ENCODE measurements at places on chromosomes 11 and 22. TPM values are rescaled to one million over a fixed set of nuclear protein-coding genes. Genes with fewer than 3 reads are reported as not detected.
A peak's percentile ranks its signal among the peaks of the same experiment; 100 is the strongest.

- no peak for DNase-seq
- peaks cover 2% of the 10 kb centered on the region for H3K27me3 ChIP-seq
- no peaks in the 10 kb centered on the region for H3K36me3 ChIP-seq
- peak overlapping the region; percentile 98 for H3K27ac ChIP-seq
Measured at GRCh38 chr11:128580612-128581011, 6.7 kb downstream of the ETS1 start.

DNA sequence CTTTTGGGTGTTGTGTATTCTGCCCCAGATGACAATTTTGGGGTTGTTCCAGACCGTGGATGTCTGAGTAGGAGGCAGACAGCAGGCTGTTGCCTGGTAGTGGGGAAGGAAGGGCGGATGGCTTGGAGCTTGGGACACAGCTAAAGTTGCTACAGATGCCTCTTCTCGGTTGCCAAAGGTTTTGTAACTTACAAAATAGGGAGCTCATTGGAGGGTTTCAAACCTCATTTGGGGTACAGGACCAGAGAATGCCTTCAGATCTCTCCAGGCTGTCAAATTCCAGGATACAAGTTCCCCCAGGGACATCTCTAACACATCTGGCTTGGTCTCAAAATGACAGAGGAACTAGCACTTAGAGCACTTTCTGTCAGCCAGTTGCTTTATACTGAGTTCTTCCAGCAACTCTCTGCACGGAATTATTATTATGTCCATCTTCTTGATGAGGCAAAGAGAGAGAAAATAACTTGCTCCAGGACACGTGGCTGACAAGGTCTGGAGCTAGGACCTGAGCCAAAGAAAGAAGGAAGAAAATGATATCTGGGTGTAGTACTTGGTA, 56.0 kb downstream of the SLC1A2 start:
- no peak for DNase-seq
- H3K27ac ChIP-seq, result no peak overlapping the region
- H3K4me1 ChIP-seq, result no peaks in the 10 kb centered on the region
- H3K27me3 ChIP-seq, result no peaks in the 10 kb centered on the region

GRCh38 chr11:70873736-70874412, 378.5 kb downstream of the SHANK2 start:
- peaks cover 10% of the 10 kb centered on the region for H3K27me3 ChIP-seq
- no peak overlapping the region for H3K4me3 ChIP-seq
- no peak overlapping the region for H3K27ac ChIP-seq
- no peaks in the 10 kb centered on the region for H3K4me1 ChIP-seq

DNA sequence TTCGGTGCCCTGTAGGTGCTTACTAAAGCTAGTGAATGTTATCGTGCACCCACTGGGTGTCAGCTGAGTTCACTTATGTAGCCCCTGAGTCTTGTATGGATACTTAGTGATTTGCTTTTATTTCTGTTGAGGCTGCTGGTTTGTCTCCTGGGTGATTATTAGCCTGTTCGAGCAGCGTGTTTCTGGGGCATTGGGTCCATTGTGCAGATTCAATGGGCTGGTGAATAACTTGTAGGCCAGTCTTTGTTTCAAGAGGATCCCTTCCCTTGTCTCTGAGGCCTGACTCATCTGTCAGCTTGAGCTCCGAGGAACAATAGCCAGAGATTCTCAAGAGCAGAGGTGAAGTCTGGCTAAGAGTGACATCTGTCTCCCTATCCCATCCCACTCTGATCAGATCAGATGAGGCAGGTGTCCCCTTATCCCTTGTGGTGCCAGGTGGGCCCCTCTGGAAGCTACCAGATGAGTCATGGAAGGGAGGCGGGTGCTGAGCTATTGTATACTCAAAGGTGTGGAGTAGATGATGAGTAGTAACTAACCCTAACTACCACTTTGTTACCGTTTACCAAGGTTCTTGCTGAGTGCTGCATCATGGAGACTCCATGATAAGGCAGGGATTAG, 3.7 kb downstream of the MIAT start:
- H3K4me1 ChIP-seq, result peaks cover 42% of the 10 kb centered on the region
- H3K27ac ChIP-seq, result no peak overlapping the region
- H3K4me3 ChIP-seq, result no peak overlapping the region
- no peak for DNase-seq
- H3K36me3 ChIP-seq, result no peaks in the 10 kb centered on the region

DNA sequence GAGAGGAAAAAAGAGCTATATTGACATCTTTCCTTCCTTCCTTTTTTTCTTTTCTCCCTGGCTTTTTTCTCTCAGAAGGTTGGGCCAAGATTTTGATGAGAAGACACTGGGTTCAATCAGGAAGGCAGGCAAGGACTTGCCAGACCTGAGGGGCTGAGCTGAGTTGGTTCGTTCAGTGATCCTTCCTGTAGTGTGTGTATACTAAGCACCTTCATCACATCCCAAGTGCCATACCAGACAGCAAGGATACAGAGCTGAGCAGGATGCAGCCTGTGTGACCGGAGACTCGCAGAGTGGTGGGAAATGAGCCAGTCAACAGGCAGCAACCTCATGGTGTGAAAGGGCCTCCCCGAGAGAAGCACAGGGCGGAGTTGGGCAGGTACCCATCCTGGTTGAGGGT, 95.5 kb downstream of the SPON1 start:
- no peak overlapping the region for H3K4me3 ChIP-seq
- H3K36me3 ChIP-seq, result no peaks in the 10 kb centered on the region
- peaks cover 10% of the 10 kb centered on the region for H3K4me1 ChIP-seq
- DNase-seq, result no peak
- no peaks in the 10 kb centered on the region for H3K27me3 ChIP-seq

The BCO2 gene
- 0.75 TPM for total RNA-seq

- peaks cover 2% of the 10 kb centered on the region for H3K36me3 ChIP-seq
- H3K4me1 ChIP-seq, result no peaks in the 10 kb centered on the region
- no peak overlapping the region for H3K4me3 ChIP-seq
- DNase-seq, result no peak
Measured at GRCh38 chr11:37378958-37379357, 780.9 kb upstream of the RAG2 start.

- H3K27me3 ChIP-seq, result no peaks in the 10 kb centered on the region
- H3K36me3 ChIP-seq, result no peaks in the 10 kb centered on the region
- no peak overlapping the region for H3K4me3 ChIP-seq
- H3K27ac ChIP-seq, result no peak overlapping the region
- H3K4me1 ChIP-seq, result no peaks in the 10 kb centered on the region
Measured at GRCh38 chr11:87602776-87603175, 565.0 kb downstream of the TMEM135 start.

The GAS2 gene
- total RNA-seq, result 1.4 TPM

DNA sequence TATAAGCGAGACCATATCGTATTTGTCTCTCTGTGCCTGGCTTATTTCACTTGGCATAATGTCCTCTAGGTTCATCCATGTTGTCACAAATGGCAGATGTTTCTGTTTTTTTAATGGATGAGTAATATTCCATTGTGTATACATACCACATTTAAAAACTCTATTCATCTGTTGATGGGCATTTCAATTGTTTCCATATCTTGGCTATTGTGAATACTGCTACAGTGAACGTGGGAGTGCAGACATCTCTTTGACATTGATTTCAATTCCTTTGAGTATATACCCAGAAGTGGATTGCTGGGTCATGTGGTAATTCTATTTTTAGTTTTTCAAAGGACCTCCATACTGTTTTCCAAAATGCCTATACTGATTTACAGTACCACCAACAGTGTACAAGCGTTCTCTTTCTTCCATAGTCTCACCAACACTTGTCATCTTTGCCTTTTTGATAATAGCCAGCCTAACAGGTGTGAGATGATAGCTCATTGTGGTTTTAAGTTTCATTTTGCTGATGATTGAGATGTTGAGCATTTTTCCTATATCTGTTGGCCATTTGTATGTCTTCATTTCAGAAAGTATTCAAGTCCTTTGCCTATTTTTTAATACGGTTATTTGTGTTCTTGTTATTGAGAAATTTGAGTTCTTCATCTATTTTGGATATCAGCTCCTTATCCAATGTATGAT, 194.7 kb upstream of the E2F8 start:
- no peak for DNase-seq
- no peaks in the 10 kb centered on the region for H3K4me1 ChIP-seq
- no peak overlapping the region for H3K27ac ChIP-seq
- H3K36me3 ChIP-seq, result no peaks in the 10 kb centered on the region
- H3K4me3 ChIP-seq, result no peak overlapping the region

GRCh38 chr11:12174128-12174476, 63.7 kb downstream of the MICAL2 start:
- H3K27ac ChIP-seq, result peak overlapping the region; percentile 94
- H3K27me3 ChIP-seq, result no peaks in the 10 kb centered on the region
- H3K36me3 ChIP-seq, result peaks cover 45% of the 10 kb centered on the region
- DNase-seq, result peak; percentile 49

DNA sequence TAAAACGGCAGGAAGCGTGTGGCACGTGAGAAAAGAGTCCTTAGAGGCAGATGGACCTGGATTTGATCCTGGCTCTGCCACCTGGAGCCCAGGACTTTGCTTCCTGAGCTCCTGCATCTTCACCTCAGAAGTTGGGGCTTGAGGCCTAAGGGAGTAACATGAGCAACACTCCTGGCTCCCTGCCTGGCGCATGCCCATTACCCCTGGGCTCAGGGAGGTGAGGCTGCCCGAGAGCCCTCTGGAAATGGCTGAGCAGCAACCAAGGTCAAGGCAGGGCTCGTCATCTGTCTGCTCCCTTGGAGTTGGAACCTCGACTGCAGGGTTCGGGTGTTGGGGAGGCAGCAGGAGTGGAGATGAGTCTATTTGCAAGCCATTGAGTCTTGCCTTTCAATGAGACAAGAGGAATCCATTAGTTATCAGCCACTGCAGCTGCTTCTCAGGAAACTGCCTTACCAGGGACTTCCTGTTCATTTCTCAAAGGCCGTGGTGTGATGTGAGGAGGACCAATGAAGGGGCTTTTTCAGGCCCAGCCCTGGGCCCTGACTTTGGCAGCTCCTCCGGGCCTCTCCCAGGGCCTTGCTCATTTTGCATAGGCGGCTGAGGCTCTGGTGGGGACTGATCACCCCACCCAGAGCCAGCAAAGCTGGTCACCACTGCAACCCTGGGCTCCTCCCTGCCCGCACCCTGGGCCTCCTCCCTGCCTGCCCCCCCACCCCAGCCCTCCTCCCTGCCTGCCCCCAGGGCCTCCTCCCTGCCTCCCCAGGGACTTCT, 6.4 kb downstream of the FADS2 start:
- peaks cover 19% of the 10 kb centered on the region for H3K27me3 ChIP-seq
- peak overlapping the region; percentile 79 for H3K27ac ChIP-seq
- DNase-seq, result peak; percentile 76
- H3K36me3 ChIP-seq, result peaks cover 13% of the 10 kb centered on the region
- H3K4me1 ChIP-seq, result peaks cover 27% of the 10 kb centered on the region

- H3K4me1 ChIP-seq, result no peaks in the 10 kb centered on the region
Measured at GRCh38 chr11:17066691-17067090, 10.8 kb downstream of the RPS13 start.

DNA sequence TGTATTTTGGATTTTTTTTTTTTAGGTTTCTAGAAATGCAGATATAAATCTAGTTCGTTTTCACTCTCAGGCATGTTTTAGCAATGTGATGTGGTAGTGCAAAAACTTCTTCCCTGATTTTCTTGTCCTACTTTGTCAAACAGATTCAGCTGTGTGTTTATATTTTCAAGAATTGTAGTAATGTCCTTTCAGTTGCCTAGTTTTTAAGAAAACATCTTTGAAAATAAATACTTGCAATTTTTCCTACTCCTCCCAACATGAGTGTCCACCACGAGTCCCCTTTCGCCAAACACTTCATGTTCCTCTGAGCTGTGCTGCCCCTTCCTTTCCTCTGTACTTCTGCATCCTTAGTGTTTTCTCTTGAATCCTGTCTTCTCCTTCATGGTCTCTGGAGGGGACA, 686.9 kb downstream of the NTM start:
- DNase-seq, result no peak
- no peak overlapping the region for H3K4me3 ChIP-seq
- H3K36me3 ChIP-seq, result no peaks in the 10 kb centered on the region
- H3K27ac ChIP-seq, result no peak overlapping the region

GRCh38 chr11:33930317-33931021, 38.6 kb upstream of the LMO2 start:
- no peaks in the 10 kb centered on the region for H3K4me1 ChIP-seq
- H3K36me3 ChIP-seq, result no peaks in the 10 kb centered on the region
- H3K4me3 ChIP-seq, result no peak overlapping the region
- no peak overlapping the region for H3K27ac ChIP-seq
- DNase-seq, result no peak

The KIRREL3 gene
- total RNA-seq, result not detected

DNA sequence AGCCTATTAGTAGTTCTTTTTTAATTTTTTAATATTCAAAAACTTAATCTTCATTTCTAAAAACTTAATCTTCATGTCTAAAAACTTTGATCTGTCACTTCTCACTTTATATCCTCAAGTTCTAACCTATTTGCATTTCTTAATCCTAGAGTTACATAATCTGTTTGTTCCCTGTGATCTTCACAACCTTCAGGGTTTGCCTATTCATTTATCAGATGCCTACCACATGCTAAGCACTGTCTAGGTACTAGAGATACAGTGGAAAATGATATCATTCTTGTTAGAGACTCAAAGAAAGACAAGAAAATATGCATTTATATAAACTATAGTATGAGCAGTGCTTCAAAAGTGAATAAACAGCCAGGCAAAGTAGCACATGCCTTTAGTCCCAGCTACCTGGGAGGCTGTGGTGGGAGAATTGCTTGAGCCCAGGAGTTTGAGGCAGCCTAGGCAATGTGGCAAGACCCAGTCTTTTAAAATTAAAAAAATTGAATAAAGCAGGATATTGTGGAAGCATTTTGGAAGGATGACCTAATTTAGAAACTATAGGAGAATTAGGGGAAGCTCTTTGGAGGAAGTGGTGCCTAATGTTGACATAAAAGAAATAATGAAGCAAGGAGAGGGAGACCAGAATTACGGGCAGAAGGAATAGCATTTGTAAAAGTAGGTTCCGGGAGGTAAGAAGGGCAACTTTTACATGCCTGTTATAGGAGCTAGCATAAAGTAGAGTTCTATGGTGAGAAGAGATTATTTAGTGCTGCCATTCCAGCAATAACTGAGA, 54.4 kb upstream of the GRK2 start:
- H3K36me3 ChIP-seq, result peaks cover 31% of the 10 kb centered on the region
- H3K4me3 ChIP-seq, result no peak overlapping the region
- H3K27ac ChIP-seq, result no peak overlapping the region
- H3K4me1 ChIP-seq, result peaks cover 3% of the 10 kb centered on the region

- no peak overlapping the region for H3K27ac ChIP-seq
- H3K36me3 ChIP-seq, result peaks cover 3% of the 10 kb centered on the region
- no peak for DNase-seq
- no peak overlapping the region for H3K4me3 ChIP-seq
- no peaks in the 10 kb centered on the region for H3K4me1 ChIP-seq
Measured at GRCh38 chr22:26883393-26883792, 226.0 kb downstream of the MIAT start.

The NLRP10 gene
- total RNA-seq, result not detected

The OR5D18 gene
- total RNA-seq, result not detected
